ENCODE measurements at places on chromosomes 13 and 19.

GRCh38 chr13:25231517-25231916 lies 55.8 kb downstream of the MTMR6 start:
- DNase-seq = no peak

- peak; percentile 86 for DNase-seq
These were observed 17.5 kb downstream of the KLF2 start for GRCh38 chr19:16342002-16342715.

DNA sequence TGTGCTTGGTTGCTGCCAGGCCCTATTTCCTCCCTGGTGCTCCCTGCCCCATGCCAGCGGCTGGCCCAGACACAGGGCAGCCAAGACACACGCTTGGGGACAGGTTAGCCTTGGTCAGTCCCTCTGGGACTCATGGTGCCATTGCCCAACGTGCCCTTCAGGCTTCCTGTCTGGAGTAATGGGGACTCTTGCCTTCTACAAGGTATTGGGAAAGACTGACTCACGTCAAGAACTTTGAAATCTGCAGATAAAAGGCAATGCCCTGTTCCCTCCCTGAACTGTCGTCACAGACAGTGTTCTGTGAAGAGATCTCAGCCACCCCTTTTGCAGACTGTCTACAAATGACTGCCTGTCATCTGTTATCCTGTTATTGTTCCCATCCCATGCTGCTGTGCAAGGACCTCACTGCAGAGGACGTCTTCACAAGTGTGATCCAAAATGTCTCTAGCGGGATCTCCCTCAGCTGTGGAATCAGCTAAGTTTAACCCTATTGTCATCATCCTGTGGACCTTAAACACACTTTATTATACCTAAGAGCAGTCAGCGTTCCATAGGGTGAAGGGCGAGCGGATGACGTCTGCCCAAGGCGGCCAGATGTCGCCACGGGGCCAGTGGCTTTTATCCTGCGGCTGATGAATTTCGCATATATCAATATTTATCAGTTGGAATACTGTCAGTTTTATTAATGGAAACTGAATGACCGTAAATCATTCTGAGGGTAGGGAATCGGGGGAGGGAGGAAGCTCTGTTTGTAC lies 59.0 kb downstream of the GSX1 start:
- no peak for DNase-seq

DNA sequence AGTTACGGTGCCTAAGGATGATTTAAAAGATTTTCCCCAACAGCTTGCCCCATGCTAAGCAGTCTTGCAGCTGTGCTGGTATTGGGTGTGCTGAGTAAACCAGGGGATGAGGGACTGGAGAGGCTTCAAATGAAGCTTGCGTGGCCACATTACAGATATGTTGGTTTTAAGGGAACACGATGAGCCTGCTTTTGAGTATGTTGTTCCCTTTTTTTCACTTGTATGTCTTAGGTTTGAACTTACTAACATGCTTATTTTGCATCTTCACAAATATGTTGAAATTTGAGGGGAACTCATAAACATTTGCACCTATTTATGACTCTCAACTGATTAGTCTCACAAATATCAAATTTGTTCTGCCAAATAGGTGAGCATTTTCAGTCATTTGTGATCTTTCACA lies 2.0 kb upstream of the IL17D start:
- DNase-seq = no peak

- DNase-seq = no peak
These were observed 270.1 kb downstream of the SLITRK5 start for GRCh38 chr13:87941226-87941625.

- DNase-seq = no peak
These were observed 46.3 kb downstream of the URI1 start for GRCh38 chr19:29988351-29988750.

- no peak for DNase-seq
These were observed 94.5 kb downstream of the GNG7 start for GRCh38 chr19:2607712-2608601.

DNA sequence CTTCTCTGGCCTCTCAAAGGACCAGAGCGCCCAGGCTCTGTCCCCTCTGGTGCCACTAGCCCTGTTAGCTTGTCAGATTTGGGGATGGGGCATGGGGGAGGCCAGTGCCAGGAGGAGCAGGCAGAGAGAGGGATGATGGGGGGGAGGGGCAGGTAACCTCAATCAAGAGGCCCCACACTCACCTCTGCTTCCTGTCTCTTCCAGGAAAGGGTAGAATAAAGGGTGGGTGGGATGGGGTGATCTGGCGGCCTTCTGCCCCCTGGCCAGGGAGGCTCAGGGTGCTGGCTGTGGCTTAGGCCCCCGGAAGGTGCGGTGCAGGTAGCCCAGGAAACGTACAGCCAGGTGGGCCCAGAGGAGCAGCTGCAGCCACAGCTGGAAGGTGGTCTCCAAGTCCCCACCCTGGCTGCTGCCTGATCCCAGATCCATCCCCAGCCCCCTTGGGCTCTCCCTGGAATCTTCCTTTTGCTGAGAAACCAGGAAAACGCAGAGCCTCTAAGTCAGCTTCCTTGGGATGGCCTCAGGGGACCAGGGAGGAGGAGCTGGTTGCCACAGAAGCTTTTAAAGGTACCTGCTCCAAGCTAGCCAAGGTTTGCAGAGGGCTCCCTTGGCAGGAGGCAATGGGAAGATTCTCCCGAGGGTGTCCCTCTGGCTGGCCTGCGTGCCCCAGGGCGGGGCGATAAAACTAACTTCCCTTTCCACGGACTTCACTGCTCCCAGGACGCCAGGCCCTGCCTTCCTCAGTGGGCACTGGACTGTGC lies 5.3 kb downstream of the PRKACA start:
- no peak for DNase-seq

GRCh38 chr13:72397265-72397664 lies 330.2 kb downstream of the MZT1 start:
- no peak for DNase-seq

- no peak for DNase-seq
These were observed 37.9 kb upstream of the CPB2 start for GRCh38 chr13:46142776-46143175.

- peak; percentile 6 for DNase-seq
These were observed 4.0 kb downstream of the EBI3 start for GRCh38 chr19:4233282-4233853.

Data from RCC 7860 (cell line).